ENCODE measurements at places on chromosomes 6 and 20.

DNA sequence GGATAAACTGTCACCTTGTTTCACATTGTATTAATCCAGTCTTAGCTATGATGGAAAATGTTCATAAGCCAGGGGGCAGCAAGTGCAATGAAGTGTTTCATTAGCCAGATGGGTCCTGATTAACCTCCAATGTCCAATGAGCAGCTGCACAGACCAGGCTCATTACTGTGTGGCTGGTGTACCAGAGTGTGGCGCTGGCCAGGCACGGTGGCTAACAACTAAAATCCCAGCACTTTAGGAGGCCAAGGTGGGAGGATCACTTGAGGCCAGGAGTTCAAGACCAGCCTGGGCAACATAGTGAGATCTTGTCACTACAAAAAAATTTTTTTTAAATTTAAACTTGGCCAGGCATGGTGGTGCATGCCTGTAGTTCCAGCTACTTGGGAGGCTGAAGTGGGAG, 201.7 kb upstream of the FOXQ1 start:
- DNase-seq, result no peak

GRCh38 chr6:156949376-156949775, 172.2 kb downstream of the ARID1B start:
- no peak for DNase-seq

- no peak for DNase-seq
Measured at GRCh38 chr6:112153926-112154607, 66.7 kb downstream of the FAM229B start.

GRCh38 chr20:42191140-42191860, 573.1 kb upstream of the CHD6 start:
- DNase-seq, result no peak

DNA sequence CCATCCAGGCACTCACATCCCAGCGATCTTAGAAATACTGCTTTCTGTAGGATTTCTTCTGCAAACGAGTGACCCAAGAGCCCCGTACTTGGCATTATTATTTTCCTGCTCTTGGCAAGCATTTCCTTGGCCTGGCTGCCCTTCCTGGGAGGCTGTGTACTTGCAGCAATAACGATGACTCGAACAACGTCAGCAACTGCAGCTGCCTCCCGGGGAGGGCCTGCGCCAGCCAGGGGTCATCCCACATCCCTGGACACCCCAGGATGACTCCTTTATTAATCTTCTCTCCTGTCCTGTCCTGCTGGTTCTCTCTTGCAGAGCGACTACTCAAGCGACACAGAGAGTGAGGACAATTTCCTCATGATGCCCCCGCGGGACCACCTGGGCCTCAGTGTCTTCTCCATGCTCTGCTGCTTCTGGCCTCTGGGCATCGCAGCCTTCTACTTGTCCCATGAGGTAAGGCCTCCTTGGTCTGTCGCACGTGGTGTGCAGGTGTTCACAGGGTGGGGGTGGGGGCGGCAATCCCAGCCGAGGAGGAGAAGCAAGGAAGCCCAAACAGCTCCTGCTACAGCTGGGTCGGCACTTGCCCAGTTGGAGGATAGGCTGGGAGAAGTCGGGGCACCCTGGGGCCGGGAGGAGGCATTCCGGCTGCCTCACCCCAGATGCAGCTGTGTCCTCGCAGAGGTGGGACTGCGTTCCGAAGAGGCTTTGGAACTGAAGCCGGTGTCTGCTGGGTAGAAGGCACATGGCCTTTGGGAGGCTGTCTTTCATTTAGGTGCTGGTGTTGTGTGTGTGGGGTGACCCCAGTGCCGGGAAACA, 115.3 kb downstream of the SYNDIG1 start:
- DNase-seq, result no peak

- no peak for DNase-seq
Measured at GRCh38 chr6:35124356-35124755, 16.8 kb downstream of the TCP11 start.

GRCh38 chr6:49552596-49552995, 2.1 kb downstream of the C6orf141 start:
- DNase-seq, result no peak

DNA sequence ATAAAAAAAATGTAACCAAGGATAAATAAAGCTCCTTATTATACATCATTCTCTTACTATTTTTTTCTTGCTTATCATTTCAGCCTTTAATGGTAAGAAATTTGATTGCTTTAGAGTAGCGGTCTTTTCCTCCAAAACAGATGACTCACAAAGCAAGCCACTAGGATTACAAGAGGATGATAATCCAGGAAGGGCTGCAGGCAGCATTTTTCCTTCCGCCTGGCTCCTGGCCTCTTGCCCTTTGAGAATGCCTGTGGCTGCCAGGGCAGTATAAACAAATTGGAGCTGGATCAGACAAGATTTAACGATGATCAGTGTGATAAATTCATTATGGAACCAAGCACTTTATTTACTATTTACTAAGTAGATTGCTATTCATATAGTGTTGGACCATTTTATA, 9.7 kb upstream of the FBXL4 start:
- DNase-seq, result no peak

DNA sequence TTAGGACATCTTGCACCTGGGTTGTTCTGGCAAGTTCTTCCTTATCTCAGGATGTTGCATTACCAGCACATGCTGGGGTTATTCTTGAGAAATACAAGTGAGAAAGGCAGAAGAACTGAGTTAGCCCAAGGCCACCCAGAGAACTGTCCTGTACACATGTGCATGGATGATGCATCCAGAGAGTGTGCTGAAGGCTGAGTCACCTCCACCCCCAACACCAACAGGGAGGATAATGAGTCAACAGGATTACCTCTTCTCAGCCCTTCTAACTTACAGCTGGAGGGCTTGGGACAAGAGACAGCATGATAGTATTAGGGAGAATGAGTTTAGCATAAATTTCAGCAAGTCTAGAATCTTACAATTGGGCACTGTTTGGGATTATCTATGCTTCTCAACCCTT, 8.5 kb downstream of the SCGN start:
- DNase-seq, result no peak

DNA sequence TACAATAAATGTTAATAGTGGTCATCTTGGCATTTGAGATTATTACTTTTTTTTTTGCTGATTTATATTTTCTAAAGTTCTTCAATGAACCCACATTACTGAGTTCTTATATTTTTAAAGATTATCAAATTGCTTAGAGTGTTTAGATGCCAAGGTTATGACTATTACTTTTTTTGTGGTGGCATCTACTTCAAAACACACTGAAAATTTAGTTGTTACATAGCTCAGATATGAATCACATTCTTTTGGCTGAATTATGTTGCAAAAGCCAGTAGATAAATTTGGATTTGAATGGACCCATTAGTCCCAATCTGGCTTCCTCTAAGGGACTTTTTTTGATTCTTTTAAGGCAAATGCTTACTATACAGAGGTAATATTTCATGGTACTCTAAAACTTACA, 8.9 kb downstream of the UTRN start:
- no peak for DNase-seq

DNA sequence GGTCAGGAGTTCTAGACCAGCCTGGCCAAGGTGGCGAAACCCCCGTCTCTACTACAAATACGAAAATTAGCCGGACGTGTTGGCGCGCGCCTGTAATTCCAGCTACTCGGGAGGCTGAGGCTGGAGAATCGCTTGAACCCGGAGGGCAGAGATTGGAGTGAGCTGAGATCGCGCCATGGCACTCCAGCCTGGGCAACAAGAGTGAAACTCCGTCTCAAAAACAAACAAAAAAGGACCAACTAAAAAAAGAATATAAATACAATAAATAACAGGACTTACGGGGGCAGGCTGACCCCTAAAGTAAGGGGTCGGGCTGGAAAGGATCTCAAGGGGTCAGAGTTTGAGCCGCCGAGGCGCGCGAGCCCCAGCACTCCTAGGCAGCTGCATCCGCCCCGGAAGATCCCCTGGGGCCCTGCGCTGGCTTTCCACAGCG, 509 bp upstream of the TPD52L2 start:
- DNase-seq, result no peak

GRCh38 chr6:143549221-143549948, 37.9 kb upstream of the FUCA2 start:
- peak; percentile 67 for DNase-seq

DNA sequence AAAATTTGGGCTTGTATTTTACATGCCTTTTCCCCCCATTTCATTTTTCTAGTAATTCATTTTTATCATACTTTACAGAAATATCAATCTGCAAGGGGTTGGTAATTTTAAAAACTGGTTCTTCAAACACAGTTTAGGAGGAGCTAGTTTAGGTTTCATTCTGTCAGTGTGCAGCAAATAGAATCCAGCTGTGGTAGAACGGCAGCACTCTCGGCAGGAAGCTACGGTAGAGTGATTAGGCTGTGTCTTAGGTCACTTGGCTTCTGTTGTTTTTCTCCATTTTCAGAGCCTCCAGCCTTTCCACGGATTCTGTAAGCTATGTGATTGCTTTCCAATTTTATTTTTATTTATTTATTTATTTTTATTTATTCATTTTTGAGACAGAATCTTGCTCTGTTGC, 32.7 kb downstream of the TLDC2 start:
- DNase-seq, result no peak

GRCh38 chr6:15654250-15654649, 8.6 kb downstream of the DTNBP1 start:
- DNase-seq, result no peak

GRCh38 chr6:131000544-131000943, 62.5 kb downstream of the EPB41L2 start:
- no peak for DNase-seq

- DNase-seq, result no peak
Measured at GRCh38 chr6:21769405-21769861, 175.9 kb downstream of the SOX4 start.

DNA sequence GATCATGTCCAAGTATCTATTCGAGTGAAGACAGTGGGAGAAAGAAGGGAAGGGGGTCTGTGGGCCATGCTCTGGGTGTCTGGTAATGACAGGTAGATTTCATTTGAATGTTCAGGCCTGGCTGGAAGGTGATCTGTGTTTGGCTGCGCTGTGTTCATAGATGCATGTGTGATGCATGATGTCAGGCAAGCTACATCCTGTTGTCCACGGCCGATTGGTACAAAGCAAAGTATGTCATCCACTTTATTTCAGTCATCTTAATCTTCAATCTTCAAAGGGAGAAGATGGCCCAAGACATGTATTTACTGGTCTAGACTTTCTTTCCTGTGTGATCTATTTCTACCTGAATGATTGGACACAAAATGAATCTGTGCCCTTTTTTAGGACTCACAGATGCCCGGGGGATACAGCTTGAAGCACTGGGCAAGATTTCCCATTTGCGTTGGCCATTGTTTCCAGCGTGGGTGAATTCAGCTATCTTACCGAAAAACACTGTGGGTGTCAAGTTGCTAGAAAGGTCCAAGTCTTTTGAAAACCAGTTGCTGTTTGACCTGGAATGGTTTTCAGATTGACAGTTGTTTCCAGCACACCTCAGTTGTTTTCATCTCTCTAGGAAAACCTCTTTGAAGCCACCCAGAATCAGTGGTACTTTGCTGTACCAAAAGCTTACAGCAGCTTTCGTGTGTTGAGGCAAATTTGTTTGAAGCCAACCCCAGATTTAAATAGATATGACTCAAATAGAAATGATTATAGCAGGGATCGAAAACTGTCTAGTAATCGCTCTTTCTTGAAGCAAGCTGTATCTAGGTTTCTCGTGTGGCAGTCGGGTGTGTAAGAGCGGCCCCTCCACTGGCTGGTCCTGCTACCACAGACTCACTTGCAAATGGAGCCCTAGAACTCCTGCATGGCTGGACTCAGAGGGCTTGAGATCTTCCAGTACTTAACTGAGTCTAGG, 27.2 kb downstream of the DUSP22 start:
- no peak for DNase-seq

- no peak for DNase-seq
Measured at GRCh38 chr20:45934046-45934585, 367 bp upstream of the PCIF1 start.

GRCh38 chr6:31842053-31842452, 14.5 kb downstream of the HSPA1B start:
- DNase-seq, result no peak

- no peak for DNase-seq
Measured at GRCh38 chr20:58569241-58570125, 54.3 kb upstream of the APCDD1L start.

DNA sequence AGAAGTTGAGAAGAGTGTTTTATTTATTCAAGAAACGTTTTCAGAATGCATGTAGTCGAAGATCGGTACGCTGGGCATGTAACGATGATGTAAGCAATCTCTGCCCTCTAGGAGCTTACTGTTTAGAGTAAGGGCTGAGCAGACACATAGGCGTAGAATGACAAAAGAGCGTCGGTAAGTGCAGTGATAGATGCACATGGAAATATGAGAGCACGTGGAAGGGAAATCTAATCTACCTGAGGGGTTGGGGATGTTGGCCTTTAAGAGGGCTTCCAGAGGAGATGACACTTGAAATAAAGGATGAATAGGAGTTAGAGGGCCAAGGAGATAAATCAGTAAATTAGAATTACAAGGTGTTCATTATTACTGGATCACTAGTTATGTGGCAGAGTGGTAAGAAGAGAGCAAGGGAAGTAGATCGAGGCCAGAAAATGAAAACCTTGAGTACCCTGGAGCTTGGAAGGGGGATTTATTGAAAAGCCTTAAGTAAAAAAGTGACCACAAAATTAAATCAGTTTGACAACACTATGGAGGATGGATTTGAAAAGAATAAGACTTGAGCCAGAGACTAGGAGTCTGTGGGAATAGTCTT, 782 bp downstream of the TRMT11 start:
- DNase-seq, result peak; percentile 5

- DNase-seq, result no peak
Measured at GRCh38 chr6:85404564-85405174, 45.2 kb upstream of the NT5E start.

DNA sequence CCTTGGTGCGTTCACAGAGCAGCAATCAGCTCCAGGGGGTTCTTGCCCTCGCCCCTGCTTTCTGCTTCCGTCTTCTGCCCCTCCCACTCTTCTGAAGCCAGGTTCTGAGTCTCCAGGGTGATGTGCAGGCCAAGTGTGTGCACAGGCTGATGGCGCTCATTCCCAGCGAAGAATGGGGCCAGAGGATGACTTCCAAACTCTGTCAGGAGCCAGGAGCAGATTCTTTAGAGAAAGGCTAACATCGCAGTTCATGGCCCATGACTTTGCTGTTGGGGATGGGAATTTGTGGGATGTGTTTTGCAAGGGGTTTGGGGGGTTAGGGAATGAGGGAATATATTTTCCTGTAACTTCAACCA, 56.1 kb upstream of the CCN6 start:
- no peak for DNase-seq

DNA sequence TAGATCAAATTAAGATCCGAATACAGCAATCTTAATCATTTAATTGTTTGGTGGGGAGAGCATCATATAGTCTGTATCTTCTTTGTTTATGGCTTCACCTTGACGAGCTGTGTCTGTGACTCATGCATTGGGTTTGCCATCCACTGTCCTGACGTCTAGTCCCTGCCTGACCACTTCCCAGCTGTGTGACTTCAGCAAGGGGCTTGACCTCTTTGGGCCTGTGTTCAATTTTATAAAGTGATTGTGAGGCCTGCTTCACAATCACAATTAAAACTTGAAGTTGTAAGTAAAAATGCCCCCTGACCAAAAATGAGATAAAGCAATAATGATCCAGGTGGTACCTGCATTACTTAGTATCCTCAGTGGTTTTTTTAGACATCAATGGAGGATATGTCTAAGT, 209.2 kb downstream of the ZNF217 start:
- no peak for DNase-seq

- DNase-seq, result no peak
Measured at GRCh38 chr6:153104220-153104619, 26.9 kb downstream of the RGS17 start.

All from CD4-positive, alpha-beta T cell treated with Interleukin-6 at 100 ng/mL for 8 hours (primary cell).